Stimulated activated naive B cell treated with anti-CD40 and anti-IgM and Interleukin-4, amounts not matched to agents 10 μg/mL and 1 μg/mL and 100 μg/mL, for 72 hours (primary cell): ENCODE measurements at places on chromosomes 7 and 10.

GRCh38 chr10:90276894-90277475, 575.6 kb downstream of the KIF20B start:
- no peak for DNase-seq

DNA sequence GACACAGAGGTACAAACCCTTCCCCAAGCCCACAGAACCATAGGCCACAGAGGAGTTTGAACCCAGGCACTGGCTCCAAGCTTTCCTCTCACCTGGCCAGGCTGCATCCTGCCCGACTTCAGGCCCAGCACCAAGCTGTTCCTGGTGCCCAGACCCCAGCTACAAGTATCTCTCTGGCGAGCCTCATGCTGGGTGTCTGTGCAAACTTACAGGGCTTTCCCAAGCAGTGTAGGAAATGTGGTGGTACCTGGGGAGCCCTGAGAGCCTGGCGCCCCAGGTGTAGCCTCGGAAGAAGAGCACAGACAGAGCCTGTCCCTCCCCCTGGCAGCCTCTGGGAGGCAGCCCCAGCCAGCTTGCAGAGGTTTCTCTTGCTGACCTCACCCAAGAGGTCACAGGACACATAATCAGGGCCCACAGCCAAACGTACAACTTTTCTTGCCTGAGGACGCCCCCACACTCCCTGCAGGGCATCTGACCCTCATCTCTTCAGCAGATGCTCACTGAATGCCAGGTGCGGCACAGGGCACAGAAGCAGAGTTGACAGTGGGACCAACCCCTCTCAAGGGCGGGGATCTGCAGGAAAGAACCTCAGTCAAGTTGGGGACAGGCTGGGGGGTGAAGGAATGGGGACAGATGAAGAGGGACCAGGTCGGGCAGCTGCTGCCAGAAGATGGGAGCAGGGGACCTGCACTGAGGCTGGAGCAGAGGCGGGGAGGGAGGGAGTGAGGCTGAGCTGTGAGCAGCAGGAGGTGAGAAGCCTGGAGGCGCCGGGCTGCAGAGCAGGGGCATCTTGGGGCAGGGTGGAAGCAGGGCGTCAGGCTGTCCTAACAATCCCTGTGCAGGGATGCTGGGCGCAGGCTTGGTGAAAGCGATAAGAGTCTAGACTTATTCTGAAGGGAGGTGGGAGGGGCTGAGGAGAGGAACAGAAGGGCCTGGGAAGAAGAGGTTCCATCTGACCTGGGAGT, 16.3 kb upstream of the MYL7 start:
- no peak for DNase-seq

- DNase-seq, result no peak
These were observed 10.2 kb upstream of the SLC25A28 start for GRCh38 chr10:99630433-99630832.

DNA sequence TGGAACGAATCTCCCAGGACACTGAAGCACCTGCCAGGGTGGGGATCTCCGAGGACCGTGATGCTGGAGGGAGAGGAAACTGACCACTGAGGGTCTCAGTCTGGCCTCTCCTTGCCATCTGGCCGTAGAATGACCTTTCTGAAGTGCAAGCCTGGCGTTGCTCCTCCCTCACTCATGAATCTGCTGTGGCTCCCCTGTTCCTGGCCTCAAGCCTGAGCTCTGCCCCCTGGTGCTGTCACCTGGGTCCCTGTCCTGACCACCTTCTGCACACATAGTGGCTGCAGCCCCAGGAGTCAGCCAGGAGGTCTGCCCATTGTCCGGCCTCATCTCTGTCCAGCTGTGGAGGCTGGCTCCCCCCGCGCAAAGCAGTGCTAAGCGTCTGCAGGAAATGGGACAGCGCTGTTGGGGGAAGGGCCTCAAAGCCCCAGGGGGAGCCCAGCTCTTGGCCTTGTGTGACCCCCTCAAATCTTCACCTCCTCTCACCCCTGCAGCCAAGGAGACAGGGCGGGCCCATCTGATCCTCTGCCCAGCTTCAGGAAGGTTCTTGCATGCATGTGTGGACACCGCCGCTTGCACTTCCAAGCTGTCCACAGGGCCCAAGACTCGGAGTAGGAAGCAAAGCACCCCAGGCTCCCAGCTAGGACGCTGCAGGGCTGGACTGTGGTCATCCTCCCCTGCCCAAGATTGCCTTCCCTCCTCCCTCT, 65.7 kb downstream of the MYL10 start:
- DNase-seq, result no peak

DNA sequence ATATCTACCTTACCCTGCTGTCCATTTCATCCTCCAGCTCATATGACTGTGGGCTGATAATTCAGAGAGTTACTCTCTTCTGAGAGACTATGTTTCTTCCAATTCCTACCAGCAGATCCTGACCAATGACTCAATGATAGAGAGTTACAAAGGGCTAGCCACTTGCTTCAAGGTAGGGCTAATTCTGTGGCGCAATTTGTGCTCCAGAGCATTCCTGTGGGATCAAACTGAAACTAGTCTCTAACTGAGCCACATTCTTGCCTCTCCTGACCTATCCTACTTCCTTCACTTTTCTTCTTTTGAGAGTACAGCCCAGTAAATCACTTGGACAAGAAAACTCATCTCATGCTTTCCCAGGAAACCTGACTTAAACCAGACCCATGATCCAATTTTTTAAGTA, 17.9 kb upstream of the ASZ1 start:
- DNase-seq, result no peak

DNA sequence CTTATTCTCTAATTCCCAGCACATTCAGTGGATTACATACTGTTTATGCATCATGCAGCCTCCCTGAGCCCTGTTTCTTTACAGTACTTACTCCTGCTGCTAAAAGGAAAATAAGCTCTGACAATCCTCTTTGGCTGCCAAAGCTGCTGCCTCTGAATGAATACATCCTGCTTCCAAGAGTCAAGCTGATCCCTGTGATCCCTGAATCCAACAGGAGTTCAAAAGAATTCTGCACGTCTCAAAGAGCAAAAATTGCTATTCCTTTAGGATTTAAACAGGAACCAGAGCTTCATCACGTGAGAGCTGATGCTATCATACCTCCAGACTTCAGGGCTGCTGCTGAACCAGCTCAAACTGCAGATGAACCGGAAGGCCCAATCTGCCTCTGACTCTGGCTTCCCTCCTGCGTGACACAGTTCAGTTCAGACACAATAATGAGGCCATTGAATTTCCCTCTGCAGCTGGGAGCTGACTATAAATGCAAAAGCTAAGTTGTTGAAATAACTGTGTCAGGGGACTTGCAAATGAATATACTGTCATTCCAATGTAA, 851.0 kb upstream of the PHF14 start:
- DNase-seq, result no peak

- no peak for DNase-seq
These were observed 24.1 kb upstream of the SH2B2 start for GRCh38 chr7:102262546-102262945.

DNA sequence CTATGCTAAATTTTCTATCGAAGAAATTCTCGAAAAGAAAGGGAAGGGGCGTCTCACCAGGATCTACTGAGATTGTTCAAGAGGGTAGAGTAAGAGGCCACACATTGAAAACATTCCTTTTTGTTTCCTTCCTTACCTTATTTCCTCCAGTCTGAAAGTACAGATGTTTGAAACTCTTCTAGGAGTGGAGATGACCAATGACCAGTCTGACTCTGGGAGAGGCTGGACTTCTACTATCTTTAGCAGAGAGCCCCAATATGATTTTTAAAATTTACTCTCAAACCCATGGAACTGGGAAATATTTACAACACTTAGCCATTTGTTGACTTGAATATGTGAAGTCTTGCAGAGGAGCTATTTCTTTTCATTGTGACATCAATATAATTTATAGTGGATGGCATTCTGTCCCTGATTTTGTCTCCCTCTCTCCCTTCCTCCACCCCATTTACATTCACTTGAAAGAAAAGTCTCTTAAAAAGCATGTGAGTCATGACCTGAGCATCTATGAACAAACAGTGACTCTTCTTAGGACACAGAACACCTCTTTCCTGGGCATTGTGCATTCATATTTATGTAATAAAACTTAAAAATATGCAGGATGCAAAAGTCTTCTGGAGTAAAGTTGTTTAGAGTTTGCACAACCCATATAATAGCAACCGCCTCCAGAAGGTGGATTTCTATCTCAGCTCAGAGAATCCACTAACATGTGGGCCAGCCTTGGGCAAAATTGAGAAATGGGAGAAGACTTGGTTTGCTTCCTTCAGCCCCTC, 31.2 kb upstream of the BMPER start:
- DNase-seq, result no peak

DNA sequence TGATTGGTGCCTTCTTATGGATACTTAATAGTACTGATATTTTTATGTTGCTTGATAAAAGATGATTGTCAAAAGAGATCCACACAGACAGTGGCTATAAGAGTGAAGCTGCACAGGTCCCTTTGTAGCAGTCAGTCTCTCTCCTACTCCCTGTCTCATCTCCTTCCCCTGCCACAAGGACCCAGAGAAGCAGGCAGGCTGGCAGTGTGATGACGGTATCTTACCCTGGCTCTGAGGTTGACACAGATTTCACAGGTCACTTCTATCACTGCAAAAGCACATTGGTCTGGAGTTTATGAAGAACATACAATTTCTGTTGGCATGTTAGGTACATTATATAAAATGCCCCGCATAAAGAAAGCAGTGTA, 64.4 kb upstream of the AHR start:
- DNase-seq, result peak; percentile 0

- no peak for DNase-seq
These were observed 257.8 kb upstream of the ZNF32 start for GRCh38 chr10:43906490-43906889.

DNA sequence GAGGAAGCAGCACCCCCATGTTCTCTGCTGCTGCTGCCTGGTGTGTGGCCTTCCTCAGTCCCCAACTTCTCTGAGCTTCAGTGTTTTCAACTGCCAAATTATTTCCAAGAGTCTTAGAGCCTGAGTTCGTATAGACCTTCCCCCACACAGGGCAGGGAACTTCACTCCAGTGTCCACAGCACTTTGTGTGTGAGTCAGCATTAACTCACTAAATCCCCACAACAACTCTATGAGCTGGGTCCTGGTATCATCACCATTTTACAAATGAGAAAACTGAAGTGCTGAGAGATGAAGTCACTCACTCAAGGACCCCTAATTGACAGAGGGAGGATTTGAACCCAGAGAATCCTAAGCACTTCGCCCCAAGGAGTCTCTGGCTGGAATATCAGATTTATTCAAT, 48.3 kb downstream of the ADCYAP1R1 start:
- DNase-seq, result no peak

DNA sequence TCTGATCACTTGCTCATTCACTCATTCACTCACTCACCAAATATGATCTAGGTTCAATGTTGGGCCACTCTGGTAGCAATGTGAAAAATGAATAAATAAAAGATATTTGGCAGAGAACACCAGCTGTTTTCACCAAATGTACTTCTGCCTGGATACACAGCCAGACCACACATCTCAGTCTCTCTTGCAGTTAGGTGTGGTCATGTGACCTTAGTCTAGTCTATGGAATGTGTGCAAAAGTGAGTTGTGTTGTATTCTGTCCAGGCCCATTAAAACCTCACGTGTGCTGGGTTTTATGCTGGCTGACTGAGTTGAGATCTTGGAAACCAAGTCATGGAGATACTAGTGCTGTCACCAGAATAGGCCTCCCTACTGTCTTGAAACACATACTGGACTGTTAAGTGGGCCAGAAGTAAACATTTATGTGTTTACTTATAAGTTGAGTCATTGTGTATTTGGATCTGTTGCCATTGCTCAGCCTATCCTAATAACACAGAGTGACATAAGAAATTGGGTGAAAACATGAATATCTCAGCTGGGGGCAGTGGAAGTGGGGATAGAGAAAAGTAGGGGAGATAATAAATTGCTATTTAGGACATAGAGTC, 145.5 kb downstream of the PTEN start:
- no peak for DNase-seq

DNA sequence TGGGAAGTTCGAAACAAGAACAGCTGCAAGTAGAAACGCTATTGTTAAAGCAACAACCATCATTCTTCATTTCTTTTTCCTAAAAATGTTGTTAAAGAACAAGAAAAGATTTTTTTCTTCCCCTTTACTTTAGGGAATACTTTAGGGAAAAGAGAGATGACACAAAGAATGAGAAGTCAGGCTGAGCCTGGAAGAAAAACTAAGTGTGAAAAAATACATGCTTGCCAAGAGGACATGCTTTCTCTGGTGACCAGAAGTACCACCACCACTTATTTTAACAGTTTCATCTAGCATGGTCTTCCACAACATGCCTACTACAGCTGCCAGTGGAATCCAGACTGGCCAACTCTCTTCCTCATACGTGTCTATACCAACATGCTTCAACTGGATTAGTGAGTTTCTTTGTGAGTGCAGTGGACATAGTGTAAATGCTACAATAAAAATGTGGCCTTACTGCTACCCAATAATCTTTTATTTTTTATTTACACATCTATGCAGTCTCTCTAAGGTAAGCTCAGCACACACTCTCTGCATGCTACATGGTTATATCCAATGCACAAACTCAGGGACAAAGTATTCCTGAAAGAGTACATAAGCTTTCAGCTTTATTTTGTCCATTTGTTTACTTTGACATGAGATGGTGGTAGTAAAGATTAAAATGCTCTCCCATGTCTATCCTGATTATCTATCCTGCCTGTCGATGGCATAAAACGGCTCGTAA, 196.2 kb downstream of the TAX1BP1 start:
- DNase-seq, result no peak

- no peak for DNase-seq
These were observed 75.3 kb upstream of the GDF10 start for GRCh38 chr10:47224546-47225218.

- DNase-seq, result no peak
These were observed 262.8 kb upstream of the GRB10 start for GRCh38 chr7:51045319-51046102.

DNA sequence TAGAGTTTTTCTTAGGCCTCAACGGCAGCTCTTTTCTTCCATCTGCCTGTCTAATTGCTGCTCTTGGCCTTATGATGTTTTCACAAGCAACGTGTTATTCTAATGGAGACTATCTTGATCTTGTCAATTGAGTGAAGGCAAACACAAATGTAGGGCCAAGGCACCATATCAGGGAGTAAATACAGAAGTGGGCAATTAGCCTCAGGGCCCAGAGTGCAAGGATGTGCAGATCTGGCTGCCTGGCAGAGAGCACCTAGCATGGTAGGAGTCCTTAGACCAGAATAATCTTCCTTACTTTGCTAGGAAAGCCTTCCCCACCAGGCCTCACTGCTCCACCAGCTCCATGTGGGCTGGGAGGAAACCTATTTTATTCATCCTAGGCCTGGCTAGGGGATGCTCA, 590.9 kb downstream of the LRMDA start:
- DNase-seq, result no peak

- no peak for DNase-seq
These were observed 14.1 kb upstream of the CXCL12 start for GRCh38 chr10:44398747-44399658.

- no peak for DNase-seq
These were observed 296.7 kb upstream of the KLF6 start for GRCh38 chr10:4081685-4082111.

DNA sequence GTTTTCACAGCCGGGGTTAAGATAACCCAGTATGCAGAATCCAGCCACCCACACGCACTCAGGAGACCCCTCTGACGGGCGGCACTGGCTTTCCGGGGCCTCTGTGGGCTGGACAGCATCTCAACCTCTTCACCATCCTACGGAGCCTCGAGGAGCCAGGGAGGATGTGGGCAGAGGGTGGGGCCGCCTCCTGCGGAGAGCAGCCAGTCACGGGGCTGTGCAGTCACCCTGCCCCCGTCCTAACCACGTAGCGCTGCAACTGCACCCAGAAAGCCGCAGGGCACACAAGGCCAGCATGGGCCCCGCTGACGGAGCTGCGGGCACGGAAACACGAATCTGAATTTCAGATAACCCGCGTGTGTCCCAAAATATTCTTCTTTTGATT, 270.3 kb downstream of the ELFN1 start:
- peak; percentile 88 for DNase-seq
